Esophagus squamous epithelium (tissue), 5 donors: ENCODE measurements at places on chromosomes 3 and 15. TPM values are rescaled to one million over a fixed set of nuclear protein-coding genes. Genes with fewer than 3 reads are reported as not detected.

CCR9 gene
- total RNA-seq, result not detected

ARPP21 gene
- not detected for total RNA-seq

GPR156 gene
- 0.94 TPM for total RNA-seq

SOX14 gene
- total RNA-seq, result not detected

PDZRN3 gene
- 22.1 TPM for total RNA-seq

GOLGA6L7 gene
- not detected for total RNA-seq

DAZL gene
- total RNA-seq, result not detected

TM4SF18 gene
- total RNA-seq, result 0.95 TPM

PLA2G4B gene
- total RNA-seq, result 26.9 TPM

SPINT1 gene
- total RNA-seq, result 168 TPM

CX3CR1 gene
- total RNA-seq, result 0.35 TPM

APPL1 gene
- total RNA-seq, result 27.2 TPM

PROS1 gene
- total RNA-seq, result 5.7 TPM

CPNE9 gene
- not detected for total RNA-seq

NR1I2 gene
- total RNA-seq, result not detected

TMCO5A gene
- total RNA-seq, result not detected

ERC2 gene
- 1.9 TPM for total RNA-seq

P2RY13 gene
- total RNA-seq, result not detected

FHIT gene
- total RNA-seq, result 0.64 TPM

CPB1 gene
- total RNA-seq, result not detected

SLC22A14 gene
- total RNA-seq, result 0.19 TPM

TIGIT gene
- 0.94 TPM for total RNA-seq

ARHGEF3 gene
- total RNA-seq, result 26.1 TPM

RABL3 gene
- 15.4 TPM for total RNA-seq

SSUH2 gene
- total RNA-seq, result not detected

PLSCR2 gene
- not detected for total RNA-seq

AGBL1 gene
- 0.19 TPM for total RNA-seq

MNS1 gene
- 0.57 TPM for total RNA-seq

LRRC2 gene
- total RNA-seq, result 0.26 TPM

TLR9 gene
- not detected for total RNA-seq

MRPL46 gene
- 24.1 TPM for total RNA-seq

SLC38A3 gene
- total RNA-seq, result not detected

LMCD1 gene
- 43.1 TPM for total RNA-seq
